ENCODE measurements at places on chromosomes 12 and 14. TPM values are rescaled to one million over a fixed set of nuclear protein-coding genes. Genes with fewer than 3 reads are reported as not detected.

The KRT74 gene
- not detected for total RNA-seq

The LRRC10 gene
- not detected for total RNA-seq

The BEGAIN gene
- 0.18 TPM for total RNA-seq

The ACOT6 gene
- not detected for total RNA-seq

The GPR84 gene
- total RNA-seq = not detected

The CISTR gene
- total RNA-seq = not detected

The GOLT1B gene
- 83.9 TPM for total RNA-seq

The DTX1 gene
- total RNA-seq = not detected

All from IMR-90 (cell line).